Articular chondrocyte of knee joint (primary cell): ENCODE measurements at places on chromosomes 16 and 17. TPM values are rescaled to one million over a fixed set of nuclear protein-coding genes. Genes with fewer than 3 reads are reported as not detected.

The TBC1D3E gene
- not detected in 2 replicates for total RNA-seq

The SMG6 gene
- 26.9 and 35.8 TPM in 2 replicates for total RNA-seq

The SSTR5 gene
- 0.26 and 0.32 TPM in 2 replicates for total RNA-seq

The GFAP gene
- 0.65 and 0.76 TPM in 2 replicates for total RNA-seq

The LRRC36 gene
- total RNA-seq, result 0.43 TPM in 1 of 2 replicates, not detected in the other

The LUC7L gene
- total RNA-seq, result 42.7 and 47.3 TPM in 2 replicates

The ZG16 gene
- not detected in 2 replicates for total RNA-seq

The KIF18B gene
- total RNA-seq, result 2.7 and 3.7 TPM in 2 replicates

The NF1 gene
- total RNA-seq, result 59.6 and 65.8 TPM in 2 replicates

The PRSS8 gene
- not detected in 2 replicates for total RNA-seq

The HBA2 gene
- not detected in 2 replicates for total RNA-seq

The RABEP1 gene
- total RNA-seq, result 55.7 and 59.5 TPM in 2 replicates

The CMTM2 gene
- not detected in 2 replicates for total RNA-seq

The TP53TG3 gene
- total RNA-seq, result not detected in 2 replicates

The ZFP3 gene
- 3.6 and 3.9 TPM in 2 replicates for total RNA-seq

The TK1 gene
- 67.2 and 79.2 TPM in 2 replicates for total RNA-seq

The RAB37 gene
- total RNA-seq, result 1.0 and 1.3 TPM in 2 replicates

The C17orf78 gene
- total RNA-seq, result not detected in 2 replicates

The NPB gene
- 0.13 and 0.43 TPM in 2 replicates for total RNA-seq

The AURKB gene
- 11.1 and 12.3 TPM in 2 replicates for total RNA-seq

The CACNG4 gene
- not detected in 2 replicates for total RNA-seq

The NUDT7 gene
- 3.6 and 3.8 TPM in 2 replicates for total RNA-seq

The MPO gene
- total RNA-seq, result 0.11 and 0.26 TPM in 2 replicates

The NEUROD2 gene
- not detected in 2 replicates for total RNA-seq

The IRX5 gene
- total RNA-seq, result 7.6 and 10.3 TPM in 2 replicates

The EPN3 gene
- not detected in 2 replicates for total RNA-seq

The CTRB2 gene
- total RNA-seq, result not detected in 2 replicates

The SAMD14 gene
- total RNA-seq, result 0.86 and 1.0 TPM in 2 replicates

The ELMO3 gene
- 0.11 and 0.13 TPM in 2 replicates for total RNA-seq

The ARL5C gene
- not detected in 2 replicates for total RNA-seq

The SLC5A2 gene
- not detected in 2 replicates for total RNA-seq

The TMUB2 gene
- total RNA-seq, result 22.3 and 22.8 TPM in 2 replicates

The ADAP2 gene
- total RNA-seq, result 0.22 and 0.39 TPM in 2 replicates

The SHCBP1 gene
- total RNA-seq, result 11.6 and 16.5 TPM in 2 replicates

The OTOP2 gene
- not detected in 2 replicates for total RNA-seq

The TGFB1I1 gene
- total RNA-seq, result 46.3 and 54.0 TPM in 2 replicates

The SLC9A5 gene
- total RNA-seq, result 0.86 and 1.0 TPM in 2 replicates

The AIPL1 gene
- 0.11 and 0.13 TPM in 2 replicates for total RNA-seq

The FAM171A2 gene
- 0.91 and 1.2 TPM in 2 replicates for total RNA-seq

The COQ9 gene
- 29.0 and 32.8 TPM in 2 replicates for total RNA-seq

The TAOK2 gene
- 32.4 and 35.7 TPM in 2 replicates for total RNA-seq

The MVP gene
- 249 and 324 TPM in 2 replicates for total RNA-seq

The KRT33B gene
- total RNA-seq, result not detected in 2 replicates

The PRR15L gene
- 0.11 TPM in 1 of 2 replicates, not detected in the other for total RNA-seq
